ENCODE measurements at places on chromosomes 16 and 17.

DNA sequence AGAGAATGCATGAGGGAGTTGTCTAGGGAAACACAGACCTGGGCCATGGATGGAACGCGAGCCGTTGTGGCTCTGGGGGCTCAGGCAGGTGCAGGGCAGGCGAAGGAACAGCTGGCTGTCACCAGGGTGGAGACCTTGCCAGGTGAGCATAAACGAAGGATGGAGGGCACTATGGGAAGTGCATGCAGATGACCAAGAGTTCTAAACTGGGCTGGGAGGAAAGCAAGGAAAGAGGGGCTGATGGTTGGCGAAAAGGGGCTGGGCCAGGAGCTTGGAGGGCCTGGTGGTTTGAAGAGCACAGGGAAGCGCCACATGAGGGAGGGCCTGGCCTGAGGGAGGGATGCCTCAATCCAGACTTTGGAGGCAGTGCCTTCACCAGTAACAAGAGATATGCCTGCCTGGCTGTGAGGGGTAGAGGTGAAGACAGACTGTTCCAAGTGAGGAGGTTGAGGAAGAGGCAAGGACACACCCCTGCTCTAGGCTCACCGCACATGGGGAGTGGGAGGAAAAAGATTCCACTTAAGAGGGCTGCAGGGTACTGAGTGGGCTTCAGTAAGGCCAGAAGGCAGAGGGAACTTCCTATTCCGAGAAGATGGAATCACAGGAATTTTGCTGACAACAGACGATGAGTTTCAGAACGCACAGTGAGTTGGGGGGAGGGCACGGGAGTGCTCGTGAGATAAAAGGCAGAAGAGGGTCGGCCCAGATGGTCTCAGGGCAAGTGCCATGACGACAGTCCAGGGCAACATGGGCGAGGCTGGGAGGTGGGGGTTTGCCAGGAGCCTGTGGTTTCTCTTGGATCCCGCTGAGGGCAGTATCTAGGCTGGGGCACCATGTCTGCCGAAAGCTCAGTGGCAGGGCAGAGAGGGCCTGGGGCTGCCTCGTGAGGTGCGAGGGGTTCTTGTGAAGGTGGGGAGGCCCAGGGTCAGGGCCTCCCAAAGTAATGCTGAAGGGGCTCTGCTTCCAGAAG is 20.6 kb downstream of the B9D1 start:
- peak; percentile 50 for DNase-seq
- no peak overlapping the region for H3K4me3 ChIP-seq
- peaks cover 36% of the 10 kb centered on the region for H3K4me1 ChIP-seq
- H3K27ac ChIP-seq: no peak overlapping the region

DNA sequence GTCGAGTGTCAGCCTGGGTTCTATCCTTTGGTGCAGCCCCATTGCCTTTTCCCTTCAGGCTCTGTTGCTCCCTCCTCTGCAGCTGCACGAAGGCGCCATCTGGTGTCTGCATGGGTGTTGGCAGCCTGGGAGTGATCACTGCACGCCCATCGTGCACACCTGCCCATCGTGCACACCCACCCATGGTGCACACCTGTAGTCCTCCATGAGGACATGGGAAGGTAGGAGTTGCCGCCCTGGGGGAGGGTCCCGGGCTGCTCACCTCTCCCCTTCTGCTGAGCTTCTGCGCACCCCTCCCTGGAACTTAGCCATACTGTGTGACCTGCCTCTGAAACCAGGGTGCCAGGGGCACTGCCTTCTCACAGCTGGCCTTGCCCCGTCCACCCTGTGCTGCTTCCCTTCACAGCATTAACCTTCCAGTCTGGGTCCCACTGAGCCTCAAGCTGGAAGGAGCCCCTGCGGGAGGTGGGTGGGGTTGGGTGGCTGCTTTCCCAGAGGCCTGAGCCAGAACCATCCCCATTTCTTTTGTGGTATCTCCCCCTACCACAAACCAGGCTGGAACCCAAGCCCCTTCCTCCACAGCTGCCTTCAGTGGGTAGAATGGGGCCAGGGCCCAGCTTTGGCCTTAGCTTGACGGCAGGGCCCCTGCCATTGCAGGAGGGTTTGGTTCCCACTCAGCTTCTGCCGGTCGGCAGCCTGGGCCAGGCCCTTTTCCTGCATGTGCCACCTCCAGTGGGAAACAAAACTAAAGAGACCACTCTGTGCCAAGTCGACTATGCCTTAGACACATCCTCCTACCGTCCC is 2.9 kb downstream of the CTRL start:
- no peaks in the 10 kb centered on the region for H3K27me3 ChIP-seq
- peaks cover 15% of the 10 kb centered on the region for H3K4me1 ChIP-seq
- DNase-seq: peak; percentile 65
- peaks cover 68% of the 10 kb centered on the region for H3K36me3 ChIP-seq
- no peak overlapping the region for H3K4me3 ChIP-seq
- no peak overlapping the region for H3K27ac ChIP-seq

- H3K27me3 ChIP-seq: no peaks in the 10 kb centered on the region
- no peak for DNase-seq
Observed at GRCh38 chr17:67273900-67274299, 28.9 kb upstream of the HELZ start.

GRCh38 chr17:41939044-41939692 is 8.8 kb downstream of the ODAD4 start:
- no peak overlapping the region for H3K27ac ChIP-seq
- peaks cover 2% of the 10 kb centered on the region for H3K4me1 ChIP-seq
- DNase-seq: no peak
- H3K27me3 ChIP-seq: no peaks in the 10 kb centered on the region
- H3K4me3 ChIP-seq: no peak overlapping the region
- H3K36me3 ChIP-seq: peaks cover 22% of the 10 kb centered on the region

- H3K27me3 ChIP-seq: peaks cover 56% of the 10 kb centered on the region
- peak within 1 kb of the TSS; percentile 72 for H3K4me3 ChIP-seq
- peaks cover 16% of the 10 kb centered on the region for H3K4me1 ChIP-seq
- no peak for DNase-seq
- H3K36me3 ChIP-seq: no peaks in the 10 kb centered on the region
Observed at GRCh38 chr17:39225308-39225958, at the start of gene STAC2. STAC2 (minus strand) TSS chr17:39225945; CDS start chr17:39225502, 443 bp downstream.

- no peak overlapping the region for H3K4me3 ChIP-seq
- H3K36me3 ChIP-seq: no peaks in the 10 kb centered on the region
- no peaks in the 10 kb centered on the region for H3K27me3 ChIP-seq
- H3K27ac ChIP-seq: no peak overlapping the region
Observed at GRCh38 chr16:12584488-12585233, 219.0 kb downstream of the CPPED1 start.

DNA sequence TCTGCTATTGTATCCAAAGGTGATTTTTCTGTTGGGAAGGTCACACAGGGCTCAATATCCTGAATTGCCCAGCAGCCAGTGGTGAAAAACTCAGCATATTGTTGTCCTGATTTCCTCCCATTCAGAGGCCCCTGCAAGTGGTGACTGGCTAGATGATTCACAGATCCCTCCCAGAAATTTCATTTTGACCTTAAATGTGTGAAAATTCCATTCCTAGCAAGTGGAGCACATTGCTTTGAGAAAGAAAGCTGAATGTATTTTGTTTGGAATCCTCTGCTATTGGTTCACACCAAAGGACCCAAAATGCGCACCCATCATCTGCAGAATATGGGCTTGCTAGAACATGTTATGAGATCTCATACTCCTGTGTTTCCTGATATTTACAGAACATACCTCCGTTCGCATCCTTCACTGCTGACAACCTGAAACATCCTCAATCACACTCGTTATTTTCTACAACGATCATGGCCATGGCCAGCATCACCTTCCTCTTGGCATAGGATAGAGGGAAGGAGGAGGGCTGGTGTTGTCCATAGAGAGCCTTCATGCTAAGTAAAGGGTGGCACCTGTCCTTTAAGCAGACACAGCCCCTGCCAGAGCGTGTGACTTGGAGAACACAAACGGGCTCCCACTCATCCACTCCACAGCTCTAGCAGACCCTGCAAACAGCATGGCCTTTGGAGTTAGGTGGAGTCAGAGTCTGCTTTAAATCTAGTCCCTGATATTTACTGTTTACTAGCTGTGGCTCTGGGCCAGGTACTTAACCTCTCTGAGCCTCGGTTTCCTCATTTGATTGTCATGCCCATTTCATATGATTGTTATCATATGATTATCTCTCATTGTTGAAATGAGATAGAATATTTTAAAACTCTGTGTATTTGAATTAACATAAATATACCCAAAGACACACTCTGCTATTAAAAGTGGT is 30.4 kb upstream of the NFAT5 start:
- H3K27ac ChIP-seq: peak overlapping the region; percentile 17
- no peaks in the 10 kb centered on the region for H3K27me3 ChIP-seq

DNA sequence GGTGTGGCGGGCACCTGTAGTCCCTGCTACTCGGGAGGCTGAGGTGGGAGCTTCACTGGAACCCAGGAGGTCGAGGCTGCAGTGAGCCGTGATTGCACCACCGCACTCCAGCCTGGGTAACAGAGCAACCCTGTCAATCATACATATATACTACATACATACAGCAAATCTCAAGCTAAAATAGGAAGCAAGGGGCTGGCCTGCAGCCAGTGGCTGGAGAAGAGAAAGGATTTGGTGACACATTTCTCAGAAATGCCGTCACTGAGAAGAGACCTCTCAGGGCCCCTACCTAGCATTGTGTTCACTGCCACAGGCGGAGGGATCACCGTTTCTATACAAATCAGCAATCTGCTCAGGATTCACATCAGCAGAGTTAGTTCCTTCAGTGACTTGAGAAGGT is 16.9 kb downstream of the NARF start:
- H3K27ac ChIP-seq: no peak overlapping the region
- H3K4me3 ChIP-seq: no peak overlapping the region
- H3K36me3 ChIP-seq: peaks cover 48% of the 10 kb centered on the region
- DNase-seq: no peak
- no peaks in the 10 kb centered on the region for H3K27me3 ChIP-seq

GRCh38 chr17:42832213-42832933 is 824 bp upstream of the PSME3 start:
- DNase-seq: no peak
- H3K27ac ChIP-seq: peak overlapping the region; percentile 70
- peaks cover 28% of the 10 kb centered on the region for H3K36me3 ChIP-seq

DNA sequence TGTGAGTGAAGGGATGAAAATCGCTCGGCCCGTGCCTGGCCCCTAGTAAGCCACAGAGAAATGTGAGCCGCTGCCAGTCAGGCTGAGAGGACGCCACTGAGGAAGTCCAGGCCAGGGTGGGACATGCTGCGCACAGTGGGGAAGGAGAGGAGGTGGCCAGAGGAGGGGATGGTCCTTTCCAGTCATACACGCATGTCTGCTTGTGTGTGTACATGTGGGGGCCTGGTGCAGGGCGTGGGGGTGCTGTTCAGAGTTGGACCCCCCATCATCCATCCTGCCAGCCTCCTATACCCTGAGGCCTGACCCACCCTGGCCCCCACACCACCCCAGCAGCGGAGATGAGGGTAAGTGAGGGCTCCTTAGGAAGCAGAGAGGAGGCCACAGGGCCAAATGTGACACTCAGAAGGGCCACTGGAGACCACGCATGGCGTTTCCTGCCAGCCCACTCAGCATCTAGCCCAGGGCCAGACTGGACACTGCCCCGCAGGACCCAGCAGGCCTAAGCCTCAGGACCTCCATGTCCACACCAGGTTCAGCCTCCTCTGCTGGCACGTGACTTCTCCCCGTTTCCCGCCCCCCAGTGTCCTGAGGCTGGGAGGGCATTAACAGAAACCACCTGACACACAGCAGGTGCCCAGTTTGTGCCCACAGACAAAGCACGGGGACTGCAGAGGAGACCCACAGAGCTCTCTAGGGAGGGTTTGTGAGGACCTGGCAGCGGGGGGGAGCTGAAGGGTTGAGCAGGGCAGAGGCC is 7.0 kb downstream of the DOC2A start:
- H3K4me1 ChIP-seq: peaks cover 2% of the 10 kb centered on the region
- H3K4me3 ChIP-seq: no peak overlapping the region
- no peak for DNase-seq
- no peak overlapping the region for H3K27ac ChIP-seq
- H3K27me3 ChIP-seq: peaks cover 17% of the 10 kb centered on the region

DNA sequence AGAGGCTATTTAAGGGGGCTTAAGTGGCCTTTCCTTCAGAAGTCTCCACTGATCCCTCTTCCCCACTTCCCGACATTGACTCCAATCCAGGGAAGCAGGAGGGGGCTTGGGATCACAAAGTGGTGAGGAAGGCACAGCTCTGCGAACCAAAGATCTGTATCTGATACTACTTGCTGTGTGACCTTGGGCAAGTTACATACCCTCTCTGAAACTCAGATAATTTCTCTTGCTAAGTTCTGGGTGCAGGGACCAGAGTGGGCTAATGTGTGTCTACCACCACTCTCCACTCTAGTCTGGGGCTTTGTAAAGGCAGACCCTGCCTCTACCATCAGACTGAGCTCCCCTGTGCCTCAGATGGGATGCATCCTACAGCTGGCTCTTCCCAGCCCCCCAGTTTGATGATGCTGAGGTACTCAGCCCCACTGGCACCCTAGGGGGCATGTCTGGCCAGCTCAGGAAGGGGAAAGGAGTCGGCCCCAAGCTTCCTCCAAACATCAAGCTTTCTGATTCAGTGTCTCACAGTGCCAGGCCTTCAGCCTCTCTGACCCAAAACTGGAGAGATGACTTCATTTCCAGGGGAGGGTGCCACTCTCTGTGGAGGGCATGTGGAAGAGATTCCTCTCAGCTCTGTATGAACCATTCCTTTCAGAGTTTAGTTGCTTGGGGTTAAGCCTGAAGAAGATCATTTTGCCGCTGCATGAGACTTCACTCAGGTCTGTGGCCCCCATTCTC is 10.9 kb downstream of the DLX4 start:
- H3K4me1 ChIP-seq: peaks cover 4% of the 10 kb centered on the region
- H3K27ac ChIP-seq: no peak overlapping the region
- H3K27me3 ChIP-seq: peaks cover 80% of the 10 kb centered on the region
- H3K4me3 ChIP-seq: no peak overlapping the region
- H3K36me3 ChIP-seq: no peaks in the 10 kb centered on the region
- DNase-seq: no peak

GRCh38 chr17:78952706-78953105 is 27.0 kb downstream of the LGALS3BP start:
- H3K27me3 ChIP-seq: no peaks in the 10 kb centered on the region
- no peak for DNase-seq
- no peak overlapping the region for H3K27ac ChIP-seq
- H3K36me3 ChIP-seq: no peaks in the 10 kb centered on the region
- H3K4me1 ChIP-seq: peaks cover 9% of the 10 kb centered on the region
- H3K4me3 ChIP-seq: no peak overlapping the region

DNA sequence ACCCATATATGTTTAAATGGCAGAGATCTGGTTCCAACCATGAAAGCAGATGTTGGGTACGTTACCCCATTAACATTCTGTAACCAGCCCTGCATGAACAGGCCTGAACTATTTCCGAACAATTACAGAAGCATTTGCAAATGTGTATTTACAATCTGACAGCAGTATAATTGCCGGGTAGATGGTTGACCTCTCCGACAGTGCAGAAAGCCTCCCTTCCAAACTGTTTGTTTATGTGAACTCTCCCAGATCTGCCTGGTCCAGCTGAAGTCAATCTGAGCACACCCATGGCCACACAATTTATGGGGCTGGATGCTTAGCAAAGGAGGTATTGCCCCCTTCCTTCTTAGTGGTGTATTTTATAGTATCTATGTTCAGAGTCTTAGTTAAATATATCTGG is 21.8 kb downstream of the NUDT7 start:
- no peak overlapping the region for H3K27ac ChIP-seq
- DNase-seq: no peak
- H3K4me3 ChIP-seq: no peak overlapping the region
- H3K36me3 ChIP-seq: no peaks in the 10 kb centered on the region
- H3K27me3 ChIP-seq: no peaks in the 10 kb centered on the region
